SK-N-SH treated with all-trans-retinoic acid at 6 μM for 48 hours (cell line): ENCODE measurements at places on chromosomes 11 and 22.

DNA sequence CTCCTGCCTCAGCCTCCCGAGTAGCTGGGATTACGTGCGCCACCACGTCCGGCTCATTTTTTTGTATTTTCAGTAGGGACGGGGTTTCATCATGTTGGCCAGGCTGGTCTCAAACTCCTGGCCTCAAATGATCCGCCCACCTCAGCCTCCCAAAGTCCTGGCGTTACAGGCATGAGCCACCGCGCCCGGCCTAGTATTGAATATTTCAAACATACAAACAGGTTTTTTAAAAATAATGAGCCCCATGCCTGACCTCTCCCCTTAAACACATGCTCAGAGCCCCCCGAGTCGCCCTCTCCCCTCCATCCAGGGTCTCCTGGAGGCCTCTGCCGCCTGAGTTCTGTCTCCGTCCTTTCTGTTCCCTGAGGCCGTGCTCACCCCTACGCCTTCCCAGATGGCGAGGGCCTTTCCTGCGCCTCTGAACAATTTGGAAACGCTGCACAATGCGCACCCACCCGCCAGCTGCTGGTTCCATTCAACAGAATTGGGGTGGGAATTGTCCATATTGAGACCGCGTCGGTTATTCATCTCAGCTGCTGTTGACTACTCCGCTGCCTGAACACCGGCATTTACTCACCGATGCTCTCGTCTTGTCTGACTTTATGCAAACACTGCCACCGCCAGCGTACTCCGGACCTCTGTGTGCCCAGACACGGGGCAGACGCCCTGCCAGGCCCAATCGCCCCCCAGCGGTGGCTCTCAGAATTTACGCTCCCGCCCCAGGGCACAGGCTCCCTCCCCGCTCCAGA is 13.6 kb upstream of the RNH1 start:
- ATAC-seq: peak; percentile 10; the same call in 2 of the 3 replicates

- no peak; the same call in 2 of the 3 replicates for ATAC-seq
These were observed 13.8 kb downstream of the ADAMTS15 start for GRCh38 chr11:130462101-130462885.

DNA sequence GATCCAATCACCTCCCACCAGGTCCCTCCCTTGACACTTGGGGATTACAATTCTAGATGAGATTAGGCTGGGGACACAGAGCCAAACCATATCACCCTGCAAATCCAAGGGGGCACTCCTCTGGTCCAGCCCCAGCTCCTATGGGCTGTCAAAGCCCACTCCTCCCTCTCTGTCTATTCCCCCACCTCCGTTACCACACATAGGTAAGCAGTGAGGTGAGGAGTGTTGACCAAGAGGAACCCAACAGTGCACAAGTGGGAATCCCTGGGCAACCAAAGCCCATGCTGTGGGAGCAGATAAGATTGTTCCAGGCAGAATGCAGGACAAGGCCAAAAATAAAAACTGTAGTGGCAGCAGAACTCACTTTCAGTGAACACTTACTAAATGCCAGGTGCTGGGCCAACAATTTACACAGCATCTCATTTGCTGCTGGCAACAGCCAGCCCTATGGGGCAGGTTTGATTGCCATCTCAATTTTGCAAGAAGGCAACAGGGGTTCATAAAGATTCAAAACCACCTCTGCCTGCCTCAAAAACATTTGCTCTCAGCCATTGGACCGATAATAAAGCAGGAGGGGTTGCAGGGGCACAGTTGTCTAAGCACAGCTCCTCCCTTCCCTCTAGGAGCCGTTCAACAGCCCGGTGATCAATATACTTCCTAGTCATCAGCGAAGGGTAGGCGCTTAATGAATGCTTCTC is 8.9 kb downstream of the SDF2L1 start:
- peak; percentile 22 for ATAC-seq

DNA sequence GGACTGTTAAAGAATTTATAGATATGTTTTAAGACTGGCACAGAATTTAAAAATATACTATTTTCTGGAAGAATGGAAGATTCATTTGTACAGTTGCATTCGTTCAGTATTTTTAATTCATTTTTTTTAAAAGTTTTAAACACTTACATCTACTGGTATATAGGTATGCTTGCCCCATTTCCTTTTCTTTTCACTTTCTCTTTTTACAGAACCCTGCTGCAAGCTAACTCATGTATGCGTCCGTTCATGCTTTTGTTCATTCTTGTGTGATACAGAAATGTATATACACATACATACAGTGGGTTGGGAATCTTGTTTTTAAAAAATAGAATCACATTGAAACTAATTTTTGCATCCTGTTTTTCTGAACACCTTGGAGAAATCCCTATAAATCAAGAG is 31.0 kb downstream of the PACS1 start:
- ATAC-seq: no peak

- no peak for ATAC-seq
These were observed 27.7 kb downstream of the RSPH14 start for GRCh38 chr22:23113847-23114720.

DNA sequence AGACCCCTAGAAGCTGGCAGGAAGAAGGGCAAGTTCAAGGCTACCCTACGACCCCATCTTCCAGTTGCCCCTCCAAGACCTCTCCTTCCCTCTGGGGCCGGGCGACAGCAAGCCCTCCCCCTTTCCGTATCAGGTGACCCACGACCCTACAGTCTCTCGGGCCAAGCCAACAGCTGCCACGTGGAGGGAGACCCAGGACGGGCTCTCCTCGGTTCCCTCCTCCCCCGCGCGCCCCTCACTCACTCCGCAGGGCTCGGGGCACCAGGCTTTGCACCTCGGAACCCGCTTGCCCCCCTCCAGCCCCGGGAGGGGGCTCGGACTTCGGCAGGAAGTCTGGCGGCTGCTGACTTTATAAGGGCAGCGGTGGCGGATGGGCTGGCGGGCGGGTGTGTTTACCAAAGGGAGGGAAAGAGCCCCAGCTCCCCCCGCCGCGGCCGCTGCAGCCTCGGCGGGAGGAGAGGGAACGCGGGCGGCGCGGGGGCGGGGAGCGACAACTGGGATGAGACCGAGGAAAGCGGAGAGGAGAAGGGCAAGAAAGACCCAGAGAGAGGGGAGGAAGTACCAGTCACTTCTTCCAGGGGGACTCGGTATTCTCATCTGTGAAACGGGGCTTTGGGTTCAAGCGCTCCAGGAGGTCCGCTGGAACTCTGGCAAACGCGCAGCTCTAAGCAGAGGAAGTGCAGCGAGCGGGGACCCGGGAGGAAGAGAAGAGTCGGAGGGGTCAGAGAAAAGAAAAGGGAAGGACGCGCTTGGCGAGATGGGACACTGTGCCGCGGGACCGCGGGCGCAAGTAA is 767 bp downstream of the SLC43A1 start:
- ATAC-seq: peak; percentile 62

DNA sequence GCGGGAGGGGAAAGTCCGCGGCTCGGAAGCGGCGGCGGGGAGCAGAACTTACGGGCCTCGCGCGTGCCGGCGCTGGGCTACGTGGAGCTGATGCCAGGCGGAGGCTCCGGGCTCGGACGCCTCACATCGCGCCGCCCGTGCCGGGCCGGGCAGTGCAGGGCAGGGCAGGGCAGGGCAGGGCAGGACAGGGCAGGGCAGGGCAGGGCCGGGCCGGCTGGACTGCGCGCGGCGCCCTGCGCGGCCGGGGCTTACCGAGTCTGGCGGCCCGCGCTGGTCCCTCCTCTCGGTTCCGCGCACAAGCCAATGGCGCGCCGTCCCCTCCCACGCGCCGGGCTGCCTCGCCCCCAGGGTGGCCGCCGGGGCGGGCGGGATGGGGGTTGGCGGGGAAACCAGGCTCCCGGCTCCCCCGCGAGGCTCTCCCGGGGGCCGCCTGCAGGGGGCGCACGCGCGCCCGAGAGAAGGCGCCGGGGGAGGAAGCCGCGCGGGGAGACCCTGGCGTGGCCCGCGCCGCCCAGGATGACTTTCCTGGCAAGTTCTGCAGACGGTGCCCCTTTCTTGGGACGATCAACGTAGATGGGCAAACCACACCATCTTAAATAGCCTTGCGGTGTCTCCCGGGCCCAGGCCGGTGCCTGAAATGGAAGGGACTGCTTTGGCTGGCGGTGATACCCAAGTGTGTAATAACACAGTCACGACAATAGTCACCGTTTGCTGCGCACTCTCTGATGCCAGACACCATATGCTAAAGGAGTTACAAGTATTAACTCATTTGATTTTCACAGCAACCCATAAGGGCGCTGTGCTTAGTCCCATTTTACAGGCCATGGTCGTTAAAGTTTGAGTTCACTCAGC is at the start of gene TP53I11:
Gene TP53I11, minus strand, starts transcription at position 259 of the 852 bp plus-strand sequence. CDS start 12,548 bp downstream, outside the sequence.
- ATAC-seq: peak; percentile 81

GRCh38 chr11:130068986-130069658 is 572 bp upstream of the APLP2 start:
- ATAC-seq: peak; percentile 83

DNA sequence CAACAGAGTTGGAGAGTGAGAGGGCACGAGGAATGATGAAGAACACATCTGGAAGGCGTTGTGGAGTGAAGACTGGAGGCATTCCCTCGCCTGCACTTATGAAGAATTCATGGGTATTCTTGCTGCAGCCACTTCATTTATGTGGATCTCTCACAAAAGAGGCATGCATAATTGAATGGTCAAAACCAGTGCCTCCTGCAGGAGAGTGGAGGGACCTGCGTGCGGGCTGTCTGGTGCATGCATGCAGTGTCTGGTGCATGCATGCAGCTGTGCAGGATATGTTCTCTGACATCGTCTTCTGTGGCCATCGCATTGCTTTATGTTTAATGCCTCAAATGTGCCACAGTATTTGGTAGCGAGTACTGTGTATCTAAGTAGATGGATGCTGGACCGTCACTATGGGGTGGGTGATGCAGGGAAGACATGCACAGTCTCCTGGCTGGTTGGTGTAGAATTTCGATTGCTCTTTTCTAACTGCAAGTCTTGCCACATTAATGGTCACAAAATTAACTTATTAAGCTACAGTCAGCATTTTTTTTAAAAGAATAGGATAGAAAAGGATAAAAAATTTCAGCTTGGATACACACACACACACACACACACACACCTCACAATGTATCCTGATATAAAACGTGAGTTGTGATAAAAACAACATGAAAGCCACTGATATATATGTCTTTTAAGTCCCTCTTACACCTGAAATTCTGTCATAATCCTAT is 20.9 kb upstream of the NTM start:
- ATAC-seq: no peak

- no peak for ATAC-seq
These were observed 132.2 kb upstream of the SESN3 start for GRCh38 chr11:95363164-95363563.

GRCh38 chr11:124946735-124947141 is 7.3 kb upstream of the CCDC15 start:
- ATAC-seq: no peak

- ATAC-seq: peak; percentile 77
These were observed 32.8 kb downstream of the PITPNB start for GRCh38 chr22:27885977-27886842.

- ATAC-seq: no peak
These were observed 15.8 kb downstream of the THAP12 start for GRCh38 chr11:76365038-76365679.

DNA sequence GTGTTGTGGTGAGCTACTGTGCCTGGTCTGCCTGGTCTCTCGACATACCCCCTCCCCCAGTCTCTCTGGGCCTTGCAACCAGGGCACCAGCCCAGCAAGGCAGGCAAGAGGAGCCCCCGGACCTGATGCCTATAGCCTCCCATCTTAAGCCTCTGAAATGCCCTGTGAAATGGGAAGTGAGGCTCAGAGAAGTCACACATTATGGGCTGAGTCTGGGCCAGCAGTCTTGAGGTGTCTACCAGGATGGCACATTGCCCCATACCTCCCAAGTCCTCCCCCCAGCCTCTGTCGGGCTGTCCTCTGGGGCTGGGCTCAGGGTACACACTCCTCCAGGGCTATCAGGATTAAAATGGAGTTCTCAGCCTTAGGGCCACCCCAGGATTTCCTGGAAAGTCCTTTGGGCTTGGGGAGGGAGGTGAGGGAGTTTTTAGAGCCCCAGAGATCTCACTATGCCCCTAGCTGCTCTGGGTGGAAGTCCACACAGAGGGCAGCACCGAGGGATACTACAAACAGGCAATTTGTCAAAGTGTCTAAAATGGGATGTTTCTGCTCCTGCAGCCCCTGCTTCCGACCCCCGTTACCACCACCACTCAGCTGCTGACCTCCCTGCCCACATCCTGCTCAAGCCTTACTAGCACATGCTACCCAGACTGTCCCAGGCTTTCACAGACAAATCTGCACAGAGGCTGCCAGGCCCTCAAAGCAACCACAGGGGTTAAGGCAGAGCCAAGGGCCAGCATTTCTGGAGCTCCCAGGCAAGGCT is 3.1 kb upstream of the SH3BP1 start:
- 0 out of 3 replicates have a peak, but pooled peaks have one; percentile 4 for ATAC-seq

DNA sequence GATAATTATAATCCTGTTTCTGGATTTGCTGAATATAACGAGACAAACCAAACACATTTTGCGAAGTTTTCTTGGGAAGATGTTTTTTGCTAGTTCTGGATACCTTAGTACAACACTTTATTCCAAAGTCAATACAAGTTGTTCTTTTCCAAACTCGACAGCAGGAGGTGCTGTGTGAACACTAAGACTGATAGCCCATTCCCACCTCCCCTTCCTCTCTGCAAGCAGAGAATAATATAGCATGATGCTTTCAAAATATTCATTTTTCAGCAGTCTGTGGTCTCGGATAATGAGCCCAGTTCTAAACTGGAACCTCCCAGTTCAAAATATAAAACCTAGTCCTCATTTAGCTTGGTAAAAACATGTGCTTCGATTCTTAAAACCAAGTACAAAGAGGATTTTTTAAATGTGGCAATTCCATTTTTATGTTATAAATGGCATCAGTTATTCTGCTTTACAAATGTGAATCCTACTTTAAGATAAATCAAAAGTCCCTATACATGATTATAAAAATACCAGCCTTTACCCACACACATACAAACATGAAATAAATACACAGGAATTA is 129.1 kb downstream of the DCDC1 start:
- peak; percentile 81; the same call in 2 of the 3 replicates for ATAC-seq

GRCh38 chr11:86910592-86910991 is 44.6 kb downstream of the FZD4 start:
- ATAC-seq: no peak

- no peak for ATAC-seq
These were observed 2.1 kb downstream of the IL17RA start for GRCh38 chr22:17086788-17087497.

GRCh38 chr11:128934926-128935325 is 7.7 kb downstream of the TP53AIP1 start:
- ATAC-seq: no peak

DNA sequence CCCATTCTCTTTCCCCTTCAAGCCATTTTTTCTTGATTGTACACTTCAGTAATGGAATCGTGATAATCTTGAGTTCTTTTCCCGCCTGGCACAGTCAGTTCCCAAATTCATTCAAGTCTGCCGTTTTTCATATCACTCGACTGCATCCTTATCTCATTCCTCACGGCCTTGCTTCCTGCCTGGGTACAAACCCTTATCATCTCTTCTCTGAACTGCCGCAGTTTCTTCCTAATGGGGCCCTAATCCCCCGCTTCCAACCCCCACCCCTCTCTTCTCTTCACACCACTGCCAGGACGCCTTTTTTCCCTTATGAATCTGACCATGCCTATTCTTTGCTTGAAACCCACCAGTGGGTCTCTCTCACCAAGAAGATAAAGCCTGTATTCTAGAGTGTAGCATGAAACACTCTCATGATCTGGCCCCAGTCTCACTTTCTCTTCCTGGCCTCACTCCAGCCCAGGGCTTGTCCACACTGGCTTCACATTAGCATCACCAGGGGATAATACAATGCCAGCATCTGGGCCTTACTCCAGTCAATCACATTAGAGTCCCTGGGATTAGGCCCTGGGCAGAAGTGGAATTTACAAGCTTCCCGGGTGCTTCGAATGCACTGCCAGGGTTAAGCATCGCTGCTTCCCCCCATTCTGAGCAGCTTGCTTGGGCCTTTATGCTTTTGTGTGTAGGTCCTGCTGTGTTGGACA is 102.1 kb downstream of the FBXO7 start:
- no peak for ATAC-seq

- no peak for ATAC-seq
These were observed 64.8 kb upstream of the WNT11 start for GRCh38 chr11:76271068-76271467.

- ATAC-seq: no peak
These were observed 116.5 kb downstream of the ME3 start for GRCh38 chr11:86555866-86556265.
